ENCODE measurements at places on chromosomes 6 and 20.

DNA sequence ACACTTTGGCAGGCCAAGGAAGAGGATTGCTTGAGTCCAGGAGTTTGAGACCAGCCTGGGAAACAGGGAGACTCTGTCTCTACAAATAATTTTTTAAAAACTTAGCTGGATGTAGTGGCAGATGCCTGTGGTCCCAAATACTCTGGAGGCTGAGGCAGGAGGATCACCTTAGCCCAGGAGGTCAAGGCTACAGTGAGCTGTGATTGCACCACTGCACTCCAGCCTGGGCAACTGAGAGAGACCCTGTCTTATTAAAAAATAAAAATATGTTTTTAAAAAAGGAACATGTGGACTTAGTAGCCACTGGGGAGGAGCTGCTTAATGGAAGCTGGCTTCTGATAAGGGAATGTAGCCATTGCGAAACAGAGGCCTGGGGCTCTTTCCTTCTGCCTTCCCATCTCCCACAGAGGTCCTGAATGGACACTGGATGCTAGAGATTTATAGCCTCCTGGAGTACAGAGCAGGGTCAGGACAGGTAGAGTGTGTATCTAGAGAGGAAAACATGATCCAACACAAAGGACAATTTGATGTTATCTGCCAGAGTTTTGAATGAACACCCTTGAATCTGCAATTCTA, 21.7 kb upstream of the GMNN start:
- DNase-seq: no peak

GRCh38 chr20:51660672-51661608, 107.2 kb downstream of the ATP9A start:
- DNase-seq: no peak

DNA sequence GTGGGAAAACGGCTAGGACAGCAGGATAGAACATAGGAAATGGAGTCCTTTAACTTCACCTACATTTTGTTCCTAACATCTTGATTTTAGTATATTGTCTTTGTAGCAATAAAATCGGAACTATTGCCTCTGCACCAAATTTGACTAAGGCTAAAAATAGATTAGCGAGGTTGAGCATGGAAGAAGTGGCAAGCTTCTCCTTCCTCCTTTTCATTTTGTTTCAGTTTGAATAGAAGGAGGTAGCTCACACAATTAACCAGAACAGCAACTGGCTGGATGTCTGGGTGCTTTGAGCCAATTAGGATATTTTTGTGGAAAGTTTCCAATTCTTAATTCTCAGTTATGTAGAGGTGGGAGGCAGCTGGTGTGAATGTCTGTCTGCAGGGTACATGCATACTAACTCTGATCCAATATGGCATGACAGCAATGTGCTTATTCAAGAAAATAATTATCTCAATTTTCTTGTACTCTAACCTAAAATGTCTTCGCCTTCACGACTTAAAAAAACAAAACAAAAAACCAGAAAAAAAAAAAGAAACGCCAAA, 3.1 kb upstream of the HECA start:
- no peak for DNase-seq

DNA sequence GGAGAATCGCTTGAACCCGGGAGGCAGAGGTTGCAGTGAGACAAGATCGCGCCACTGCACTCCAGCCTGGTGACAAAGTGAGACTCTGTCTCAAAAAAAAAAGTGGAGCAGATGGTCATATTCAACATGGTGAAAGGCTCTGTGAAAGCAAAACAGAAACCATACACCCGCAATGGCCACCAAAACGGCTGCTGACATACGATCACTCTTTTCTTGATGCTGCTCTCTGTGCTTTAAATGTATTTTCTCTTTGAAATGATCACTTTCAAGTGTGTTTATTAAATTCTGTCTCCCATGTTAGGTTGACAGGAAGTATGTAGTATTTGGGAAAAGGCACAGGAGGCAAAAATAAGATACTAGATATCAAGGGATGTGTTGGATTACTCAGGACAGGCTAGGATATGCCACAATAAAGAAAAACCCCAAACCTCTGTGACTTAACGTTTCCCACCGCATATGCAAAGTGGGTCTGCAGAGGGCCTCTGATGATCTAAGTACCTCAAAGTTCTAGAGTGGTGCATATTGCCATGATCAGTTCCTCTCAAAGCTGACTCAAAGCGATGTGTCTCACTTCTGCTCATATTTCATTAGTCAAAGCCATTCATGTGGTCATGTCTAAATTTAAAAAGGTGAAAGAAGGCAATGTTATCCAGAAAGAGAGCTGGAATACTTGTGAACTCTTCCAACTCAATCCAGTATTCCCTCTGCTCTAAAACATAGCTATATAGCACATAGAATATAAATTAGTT, 155.1 kb upstream of the SOX4 start:
- peak; percentile 91 for DNase-seq

DNA sequence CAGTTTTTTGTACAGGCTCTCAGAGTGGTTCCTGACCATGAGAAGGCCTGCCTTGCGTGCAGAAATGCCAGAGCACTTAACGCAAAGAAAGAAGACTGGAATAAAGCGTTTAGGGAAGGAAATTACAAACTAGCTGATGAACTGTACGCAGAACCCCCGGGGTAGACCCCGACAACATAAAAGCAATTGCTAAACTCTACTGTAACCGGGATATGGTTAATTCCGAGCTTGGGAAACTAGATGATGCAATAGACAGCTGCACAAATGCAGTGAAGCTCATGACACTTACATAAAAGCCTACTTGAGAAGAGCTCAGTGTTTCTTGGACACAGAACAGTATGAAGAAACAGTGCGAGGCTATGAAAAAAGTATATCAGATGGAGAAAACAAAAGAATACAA, 35.7 kb downstream of the CITED2 start:
- DNase-seq: peak; percentile 77

GRCh38 chr20:5464901-5465603, 148.3 kb upstream of the PROKR2 start:
- DNase-seq: no peak

DNA sequence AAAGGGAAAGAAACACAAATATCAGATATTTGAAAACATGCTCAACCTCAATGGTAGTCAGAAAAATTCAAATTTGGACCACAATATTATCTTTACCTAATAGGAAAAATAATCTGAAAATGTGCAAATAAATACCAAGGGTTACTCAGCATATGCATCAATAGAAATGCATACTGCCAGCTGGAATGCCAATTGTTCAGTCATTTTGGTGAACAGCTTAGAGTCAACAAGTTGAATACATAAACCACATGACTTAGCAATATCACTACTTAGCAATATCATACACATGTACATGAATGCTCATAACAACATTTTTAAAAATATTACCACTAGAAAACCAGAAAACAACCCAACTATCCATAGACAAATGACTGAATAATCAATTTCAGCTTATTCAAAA, 212.7 kb downstream of the PTPRK start:
- no peak for DNase-seq

GRCh38 chr20:872855-873520, 39.5 kb downstream of the FAM110A start:
- no peak for DNase-seq

GRCh38 chr20:33009214-33010132, 2.0 kb downstream of the BPIFB2 start:
- no peak for DNase-seq

- no peak for DNase-seq
Observed at GRCh38 chr6:144317736-144318135, 32.6 kb downstream of the UTRN start.

GRCh38 chr6:143426026-143426425, 24.5 kb downstream of the ADAT2 start:
- no peak for DNase-seq

DNA sequence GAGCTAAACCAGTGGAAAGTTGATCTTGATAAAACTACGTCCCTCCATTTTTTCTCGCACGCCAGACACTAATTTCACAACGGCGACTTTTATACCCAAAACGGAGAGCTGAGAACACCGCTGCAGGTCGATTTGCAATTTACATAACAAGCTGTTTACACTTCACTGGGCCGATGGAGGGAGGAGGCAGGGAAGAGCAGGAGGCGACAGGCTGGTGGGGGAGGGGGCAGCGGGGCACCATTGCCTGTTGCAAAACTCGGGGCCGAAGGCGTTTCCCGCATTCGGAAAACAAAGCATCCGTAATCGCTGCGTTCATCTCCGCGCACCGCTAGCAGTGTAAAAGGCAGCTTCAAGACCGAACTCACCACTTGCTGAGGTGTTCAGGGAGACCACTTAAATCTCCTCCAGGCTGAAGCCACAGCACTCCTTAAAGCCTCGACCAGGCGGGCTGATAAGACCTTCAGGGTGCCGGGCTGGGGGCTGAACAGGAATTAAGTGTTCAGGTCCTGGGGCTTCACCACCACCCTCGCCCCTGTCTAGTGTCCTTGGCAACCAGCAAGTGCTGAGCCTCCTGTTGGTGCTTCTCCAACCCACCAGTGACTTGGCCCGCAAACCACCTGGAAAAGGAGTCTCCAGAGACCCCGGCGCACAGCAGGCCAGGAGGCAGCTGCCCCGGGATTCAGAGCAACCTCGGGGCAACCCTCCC, 2.0 kb upstream of the FOXC1 start:
- no peak for DNase-seq

DNA sequence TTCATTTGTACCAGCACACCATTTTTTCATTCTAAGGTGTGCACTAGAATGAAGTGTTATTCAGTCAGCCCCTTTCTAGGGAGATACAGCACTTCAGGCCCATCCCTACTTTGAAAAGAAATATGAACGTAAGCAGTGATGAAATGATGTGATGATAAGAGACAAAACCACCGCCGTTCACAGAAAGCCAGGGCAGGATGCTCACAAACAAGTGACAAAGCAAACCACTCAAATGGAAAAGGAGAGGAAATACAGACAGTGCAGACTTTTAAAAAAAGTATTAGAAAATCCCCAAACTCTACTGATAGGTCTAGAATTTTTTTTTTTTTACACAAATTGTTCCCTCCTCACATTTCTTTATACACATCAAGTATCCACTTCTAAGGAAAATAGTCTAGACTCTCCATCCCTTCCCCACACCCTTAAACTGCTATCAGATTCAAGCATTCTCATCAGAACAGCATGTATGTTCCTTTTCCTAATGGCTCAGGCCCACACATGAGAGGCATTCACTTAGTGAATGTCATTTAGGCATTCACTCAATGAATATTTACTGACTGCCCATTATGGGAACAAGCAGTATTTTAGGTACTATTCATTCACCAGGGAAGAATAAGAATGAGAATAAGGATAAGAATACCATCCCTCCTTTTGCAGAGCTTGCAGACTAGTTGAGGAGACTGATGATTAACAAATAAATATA, 243.5 kb downstream of the GMPR start:
- no peak for DNase-seq

- no peak for DNase-seq
Observed at GRCh38 chr6:39753725-39754045, 28.5 kb upstream of the KIF6 start.

DNA sequence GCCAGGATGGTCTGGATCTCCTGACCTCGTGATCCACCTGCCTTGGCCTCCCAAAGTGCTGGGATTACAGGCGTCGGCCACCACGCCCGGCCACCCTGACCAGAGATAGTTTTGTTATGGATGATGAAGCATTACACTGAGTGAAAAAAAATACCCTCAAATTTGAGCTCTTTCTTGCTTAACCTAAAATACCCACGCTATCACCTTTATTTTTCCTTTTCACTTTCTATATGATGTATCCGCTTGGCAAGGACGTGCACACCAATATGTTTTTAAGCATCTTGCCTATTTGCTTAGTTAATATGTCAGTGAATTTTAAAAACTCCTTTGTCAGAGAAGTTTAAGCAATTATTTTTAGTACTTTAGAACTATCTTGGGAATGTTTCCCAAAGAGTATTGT, 150.4 kb downstream of the INSM1 start:
- no peak for DNase-seq

GRCh38 chr6:160756871-160757270, 54.8 kb downstream of the PLG start:
- DNase-seq: no peak

DNA sequence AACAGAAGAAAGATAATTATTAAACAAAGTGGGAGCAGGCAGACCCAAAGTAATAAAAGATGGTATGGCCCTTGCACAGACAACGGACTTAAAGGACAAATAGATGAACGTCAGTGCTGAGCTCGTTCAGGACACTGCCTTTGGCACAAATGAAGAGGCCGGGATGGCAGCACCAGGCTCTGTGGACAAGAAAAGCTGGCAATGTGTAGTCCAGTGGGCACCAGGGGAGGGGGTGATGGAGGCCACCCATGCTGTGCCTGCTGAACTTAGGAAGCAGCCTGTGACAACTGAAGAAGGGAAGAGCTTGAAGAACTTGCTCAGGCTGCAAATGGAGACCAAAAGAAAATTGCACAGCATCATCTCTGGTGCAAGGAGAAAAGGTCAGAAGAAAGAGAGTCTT, 131.0 kb downstream of the ANKRD60 start:
- no peak for DNase-seq

GRCh38 chr6:52533491-52533890, 43.4 kb downstream of the TRAM2 start:
- DNase-seq: no peak

GRCh38 chr6:162389343-162390085, 338.1 kb downstream of the PRKN start:
- no peak for DNase-seq

- no peak for DNase-seq
Observed at GRCh38 chr20:61845233-61845671, 220.4 kb downstream of the TAF4 start.

DNA sequence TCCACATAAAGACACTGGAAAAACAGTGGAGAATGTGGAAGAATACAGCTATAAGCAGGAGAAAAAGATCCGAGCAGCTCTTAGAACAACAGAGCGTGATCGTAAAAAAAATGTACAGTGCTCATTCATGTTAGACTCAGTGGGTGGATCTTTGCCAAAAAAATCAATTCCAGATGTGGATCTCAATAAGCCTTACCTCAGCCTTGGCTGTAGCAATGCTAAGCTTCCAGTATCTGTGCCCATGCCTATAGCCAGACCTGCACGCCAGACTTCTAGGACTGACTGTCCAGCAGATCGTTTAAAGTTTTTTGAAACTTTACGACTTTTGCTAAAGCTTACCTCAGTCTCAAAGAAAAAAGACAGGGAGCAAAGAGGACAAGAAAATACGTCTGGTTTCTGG, 57.1 kb downstream of the MAP3K4 start:
- DNase-seq: no peak

GRCh38 chr6:3773678-3774298, 22.3 kb upstream of the PXDC1 start:
- peak; percentile 53 for DNase-seq

GRCh38 chr20:63505281-63505680, 6.4 kb upstream of the EEF1A2 start:
- no peak for DNase-seq

Measured in myocyte (in vitro differentiated cells).